HT1080 (cell line): ENCODE measurements at places on chromosomes 6 and 20. TPM values are rescaled to one million over a fixed set of nuclear protein-coding genes. Genes with fewer than 3 reads are reported as not detected.

- DNase-seq = no peak
Observed at GRCh38 chr6:53861518-53861917, 66.7 kb downstream of the LRRC1 start.

GRCh38 chr6:10626154-10626741 lies 68.2 kb downstream of the C6orf52 start:
- DNase-seq = no peak

DNA sequence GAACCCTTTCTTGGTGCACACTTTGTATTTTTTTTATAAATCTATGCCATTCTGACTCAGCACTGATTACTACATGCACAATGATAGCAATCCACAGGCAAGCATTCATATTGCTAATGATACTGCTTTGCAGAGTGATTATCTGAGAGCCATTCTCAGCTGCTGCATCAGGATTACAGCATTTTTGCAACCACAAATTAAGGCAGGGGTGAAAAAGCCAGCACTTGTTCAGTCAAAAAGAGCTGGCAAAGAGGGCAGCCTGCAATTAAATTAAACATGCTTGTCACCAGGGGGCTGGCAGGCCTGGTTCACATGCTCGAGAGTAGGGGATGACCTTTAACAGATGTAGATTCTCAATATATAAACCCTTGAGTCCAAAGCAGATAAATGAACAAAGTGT lies 40.7 kb upstream of the SLC17A4 start:
- no peak for DNase-seq

GRCh38 chr6:107079429-107079828 lies 35.9 kb downstream of the BEND3 start:
- no peak for DNase-seq

Gene RNF5
- total RNA-seq = 44.9 and 56.0 TPM in 2 replicates

Gene ARHGAP18
- total RNA-seq = 30.4 and 32.1 TPM in 2 replicates

GRCh38 chr20:46638134-46638897 lies 12.9 kb downstream of the SLC13A3 start:
- no peak for DNase-seq

- peak; percentile 89 for DNase-seq
Observed at GRCh38 chr20:7195704-7196103, 428.2 kb downstream of the BMP2 start.

DNA sequence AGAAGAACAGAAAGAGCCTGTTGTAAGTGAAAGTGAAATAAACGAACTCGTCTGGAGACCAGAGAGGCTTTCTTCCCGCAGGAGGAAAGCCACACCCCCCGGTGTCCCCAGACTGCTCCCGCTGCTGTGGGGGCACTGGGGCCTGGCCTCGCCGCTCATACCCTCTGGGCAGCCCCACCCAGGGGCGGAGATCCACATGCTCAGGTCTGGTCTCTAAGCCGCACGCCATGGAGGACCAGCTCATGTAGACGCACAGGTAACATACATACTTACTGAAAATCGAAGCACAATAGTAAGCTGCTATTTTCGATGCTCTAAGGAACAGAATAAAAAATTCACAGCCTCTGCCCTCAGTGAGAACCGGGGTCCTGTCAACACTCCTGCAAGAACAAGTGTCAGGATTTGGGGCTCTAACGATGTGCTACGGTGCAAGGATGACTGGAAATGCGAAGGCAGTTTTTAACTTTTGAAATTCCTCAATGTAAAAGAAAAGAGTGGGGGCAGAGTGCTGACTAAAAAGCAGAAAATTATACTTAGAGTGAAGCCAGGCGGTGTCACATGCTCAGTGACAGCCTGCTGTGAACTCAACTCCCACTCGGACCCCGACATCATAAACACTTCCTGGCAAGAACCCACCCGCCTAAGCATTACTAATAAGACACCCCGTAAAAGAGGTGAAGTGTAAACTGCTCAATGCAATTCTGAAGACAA lies 110.5 kb downstream of the IRF4 start:
- no peak for DNase-seq

- no peak for DNase-seq
Observed at GRCh38 chr6:148487461-148487860, 144.8 kb downstream of the SASH1 start.

- DNase-seq = no peak
Observed at GRCh38 chr20:58241766-58242465, 13.5 kb upstream of the ANKRD60 start.

DNA sequence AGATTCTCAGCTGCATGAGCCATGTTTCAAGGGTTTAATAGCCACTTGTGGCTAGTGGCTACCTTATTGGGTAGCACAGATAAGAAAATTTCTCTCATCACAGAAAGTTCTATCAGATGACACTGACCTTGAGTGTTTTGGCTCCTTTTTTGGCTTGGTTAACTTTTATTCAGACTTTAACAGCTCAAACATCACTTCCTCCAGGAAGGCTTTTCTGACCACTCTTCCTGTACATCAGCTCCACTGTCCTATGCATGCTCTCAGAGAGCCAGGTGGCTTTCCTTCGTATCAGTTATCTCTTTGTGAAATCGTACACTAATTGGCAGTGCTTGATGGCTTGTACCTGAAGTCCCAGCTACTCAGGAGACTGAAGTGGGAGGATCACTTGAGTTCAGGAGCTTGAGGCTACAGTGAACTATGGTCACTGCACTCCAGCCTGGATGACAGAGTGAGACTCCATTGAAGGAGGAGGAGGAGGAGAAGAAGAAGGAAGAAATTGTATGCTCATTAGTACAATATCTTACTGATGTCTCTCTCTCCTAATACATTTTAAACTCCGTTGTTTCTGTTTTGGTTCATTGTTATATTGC lies 10.7 kb downstream of the MAFB start:
- no peak for DNase-seq

Gene HLA-C
- 18.8 and 23.1 TPM in 2 replicates for total RNA-seq

- no peak for DNase-seq
Observed at GRCh38 chr20:23039885-23040508, 4.9 kb downstream of the SSTR4 start.

DNA sequence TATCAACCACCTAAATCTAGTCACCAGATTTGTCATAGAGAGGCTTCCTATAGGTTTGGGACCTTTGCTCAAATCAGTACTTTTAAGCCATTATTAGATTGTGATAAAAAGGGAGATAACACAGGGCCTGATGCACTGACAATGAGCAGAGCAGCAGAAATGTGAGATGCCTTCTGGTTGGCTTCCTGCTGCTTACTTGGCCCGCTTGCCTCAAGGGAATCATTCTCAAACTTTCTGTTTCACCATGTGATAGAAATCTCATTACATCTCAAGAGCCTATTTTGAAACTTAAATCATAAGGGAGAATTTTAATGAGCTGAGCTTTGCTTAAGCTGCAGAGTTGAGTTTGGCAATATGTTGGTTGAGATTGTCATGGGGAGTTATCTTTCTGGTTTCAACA lies 606.0 kb downstream of the DHX35 start:
- no peak for DNase-seq

DNA sequence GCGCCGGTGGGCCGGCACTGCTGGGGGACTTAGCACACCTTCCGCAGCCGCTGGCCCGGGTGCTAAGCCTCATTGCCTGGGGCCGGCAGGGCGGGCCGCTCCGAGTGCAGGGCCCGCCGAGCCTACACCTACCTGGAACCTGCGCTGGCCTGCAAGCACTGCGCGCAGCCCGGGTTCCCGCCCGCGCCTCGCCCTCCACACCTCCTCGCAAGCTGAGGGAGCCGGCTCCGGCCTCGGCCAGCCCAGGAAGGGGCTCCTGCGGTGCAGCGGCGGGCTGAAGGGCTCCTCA lies 10.7 kb upstream of the MPC1 start:
- no peak for DNase-seq

Gene CFAP206
- total RNA-seq = not detected in 2 replicates

DNA sequence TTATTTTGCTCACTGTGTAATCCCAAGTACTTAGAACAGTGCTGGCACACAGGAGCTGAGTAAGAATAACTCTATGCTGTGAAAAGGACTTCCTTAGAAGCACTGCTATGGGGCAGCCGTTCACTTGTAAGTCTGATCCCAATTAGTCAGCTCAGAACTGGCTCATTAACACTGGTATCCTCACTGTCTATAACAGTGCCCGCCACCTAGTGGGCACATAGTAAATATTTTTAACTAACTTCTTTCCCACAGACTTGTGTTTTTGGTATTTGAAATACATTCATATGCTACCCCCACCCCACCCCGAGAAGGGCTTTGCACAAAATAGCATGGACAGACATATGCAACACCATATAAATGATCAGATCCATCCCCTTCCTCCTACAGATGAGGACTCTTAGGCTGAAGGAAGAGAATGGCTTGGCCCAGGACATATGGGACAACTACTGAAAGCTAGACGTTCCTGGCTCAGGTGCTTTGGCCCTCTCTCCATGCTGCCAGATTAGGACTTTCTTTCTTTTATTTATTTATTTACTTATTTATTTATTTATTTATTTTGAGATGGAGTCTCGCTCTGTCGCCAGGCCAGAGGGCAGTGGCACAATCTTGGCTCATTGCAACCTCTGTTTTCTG lies 47.1 kb downstream of the DST start:
- peak; percentile 22 for DNase-seq

GRCh38 chr6:155412335-155412734 lies 43.3 kb downstream of the NOX3 start:
- DNase-seq = no peak

Gene MATN4
- total RNA-seq = 0.10 TPM in 1 of 2 replicates, not detected in the other

DNA sequence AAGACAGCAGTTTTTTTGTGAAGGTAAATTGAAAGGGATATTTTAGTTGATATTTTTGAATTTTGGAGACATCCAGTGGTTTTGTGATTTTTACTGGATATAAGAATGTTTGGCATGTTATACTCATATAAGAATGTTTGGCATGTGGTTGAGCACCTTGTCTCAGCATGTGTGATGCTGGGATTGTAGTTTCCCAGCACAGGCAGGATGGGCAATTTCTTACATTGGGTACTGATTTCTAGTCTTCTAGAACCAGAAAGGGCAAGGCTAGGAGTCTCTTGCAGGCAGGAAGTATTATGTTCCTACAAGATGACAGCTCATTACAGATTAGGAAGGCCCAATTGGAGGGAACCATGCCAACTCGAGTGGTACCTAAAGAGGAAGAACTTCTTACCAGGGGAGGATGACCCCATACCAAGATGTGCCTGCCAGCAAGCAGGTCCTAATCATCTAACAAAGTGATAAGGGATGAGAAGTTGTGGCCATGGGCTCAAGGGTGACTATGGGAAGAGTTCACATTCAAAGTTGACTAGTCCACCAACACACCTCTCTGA lies 377.8 kb downstream of the UTRN start:
- peak; percentile 3 for DNase-seq

GRCh38 chr6:7720346-7720745 lies 5.6 kb upstream of the BMP6 start:
- DNase-seq = no peak

- peak; percentile 94 for DNase-seq
Observed at GRCh38 chr6:44059359-44060346, 67.6 kb downstream of the MRPL14 start.

- no peak for DNase-seq
Observed at GRCh38 chr6:10098756-10099528, 315.9 kb downstream of the TFAP2A start.

Gene HTR1B
- total RNA-seq = not detected in 2 replicates

GRCh38 chr6:109304284-109305015 lies 77.8 kb downstream of the CD164 start:
- DNase-seq = peak; percentile 13

Gene DCDC2
- 0.27 TPM in 1 of 2 replicates, not detected in the other for total RNA-seq

Gene NCOA6
- total RNA-seq = 4.7 and 7.5 TPM in 2 replicates

DNA sequence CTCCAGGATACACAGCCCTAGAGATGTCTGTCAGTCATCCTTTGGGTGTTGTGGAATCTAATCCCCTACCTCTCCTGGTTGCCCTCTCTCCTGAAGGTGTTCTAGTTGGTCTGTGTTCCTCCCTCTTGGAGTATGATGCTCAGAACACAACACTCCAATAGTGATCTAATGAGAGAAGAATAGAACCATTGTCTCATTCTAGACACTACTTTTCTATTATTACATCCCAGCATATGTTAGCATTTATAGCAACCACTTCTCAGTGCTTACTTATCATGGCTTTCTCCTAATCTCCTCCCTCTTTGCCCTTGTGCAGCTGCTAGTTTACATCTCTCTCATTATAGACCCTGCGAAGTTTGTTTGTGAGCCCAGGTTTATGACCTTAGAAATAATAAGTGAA lies 109.0 kb downstream of the UNC5CL start:
- DNase-seq = no peak

- DNase-seq = no peak
Observed at GRCh38 chr6:163260111-163260895, 154.2 kb upstream of the QKI start.

- no peak for DNase-seq
Observed at GRCh38 chr6:3654898-3655297, 96.6 kb downstream of the PXDC1 start.

DNA sequence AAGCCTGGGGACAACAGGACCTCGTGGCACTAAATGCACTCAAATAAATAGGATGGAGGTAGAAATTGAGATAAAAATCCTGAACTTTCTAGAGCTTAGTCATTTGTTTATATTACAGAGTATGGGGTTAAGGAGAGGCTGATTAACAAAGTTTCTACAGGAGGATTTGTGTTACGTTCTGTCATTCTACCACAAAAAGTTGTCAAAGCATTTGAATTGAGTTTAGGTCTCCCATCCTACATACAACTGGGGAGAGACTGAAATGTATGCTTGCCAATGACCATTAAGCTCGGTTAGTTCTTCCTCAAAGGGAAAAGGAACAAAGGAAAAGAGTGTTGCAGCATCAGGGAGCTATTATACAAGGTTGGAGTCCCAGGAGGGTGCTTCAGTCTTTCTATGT lies 597.9 kb downstream of the COL12A1 start:
- no peak for DNase-seq

Gene TTLL9
- not detected in 2 replicates for total RNA-seq

Gene RAB44
- not detected in 2 replicates for total RNA-seq
